Sigmoid colon (tissue), 7 donors: ENCODE measurements at places on chromosomes 12 and 14.

DNA sequence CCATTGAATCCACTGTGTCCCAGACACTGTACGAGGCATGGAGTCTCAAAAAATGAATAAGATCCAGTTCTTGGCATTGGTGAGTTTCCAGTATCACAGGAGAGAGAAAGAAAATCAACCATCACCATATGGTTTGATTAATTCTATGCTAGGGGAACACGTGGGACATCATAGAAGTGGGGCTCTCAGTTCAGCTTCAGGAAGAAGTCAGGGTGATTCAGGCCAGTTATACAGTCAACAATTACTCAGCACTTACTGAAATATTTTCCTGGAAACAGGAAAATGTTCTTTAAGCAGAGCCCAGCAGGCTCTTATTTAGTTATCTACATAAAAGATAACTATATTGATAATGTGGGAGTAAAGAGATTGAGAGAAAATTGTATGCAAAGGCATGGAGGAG, 407.2 kb downstream of the NOVA1 start:
- no peak for DNase-seq

DNA sequence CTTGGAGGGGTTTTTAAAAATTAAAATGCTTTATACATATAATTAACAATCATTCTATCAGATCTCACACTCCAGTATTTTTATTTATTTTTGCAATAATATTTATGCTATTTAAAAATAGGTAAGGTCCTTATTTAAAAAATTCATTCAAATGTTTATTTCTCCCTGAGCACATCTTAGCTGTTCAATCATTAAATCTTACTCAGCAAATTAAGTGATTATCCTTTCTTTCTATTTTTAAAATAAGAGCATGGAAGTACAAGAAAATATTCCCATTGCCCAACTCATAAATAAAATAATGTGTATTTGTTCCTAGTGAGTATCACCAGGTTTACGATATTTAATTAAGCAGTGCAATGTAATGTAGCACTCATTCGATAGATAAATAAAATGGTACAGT, 357.2 kb upstream of the RPL10L start:
- DNase-seq = no peak

- no peak for DNase-seq
These were observed 69.8 kb downstream of the MAP1LC3B2 start for GRCh38 chr12:116628989-116629388.

GRCh38 chr14:98959410-98959809, 312.6 kb downstream of the BCL11B start:
- peak; percentile 34 for DNase-seq

GRCh38 chr12:56029666-56030293, 8.9 kb downstream of the IKZF4 start:
- no peak for DNase-seq
